ENCODE measurements at places on chromosomes 7 and 10.

DNA sequence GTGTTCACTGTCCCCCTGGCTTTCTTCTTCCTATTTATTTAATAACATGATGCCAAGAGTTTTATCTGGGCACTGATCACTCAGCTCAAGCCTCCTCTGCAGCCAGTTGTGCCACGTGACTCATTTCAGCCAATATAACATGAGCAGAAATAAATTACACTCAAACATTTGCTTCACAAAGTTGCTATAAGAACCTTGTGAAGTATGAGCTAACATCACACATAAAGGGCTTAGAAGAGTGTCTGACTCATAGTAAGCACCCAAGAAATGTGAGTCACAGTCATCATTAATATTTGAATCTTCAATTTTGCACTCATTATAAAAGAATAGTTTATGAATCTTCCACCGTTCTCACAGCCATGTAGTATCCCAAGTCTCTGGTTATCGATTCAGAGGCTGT, 414.6 kb upstream of the NPVF start:
- DNase-seq, result no peak

GRCh38 chr7:14478834-14479510, 423.6 kb downstream of the DGKB start:
- DNase-seq, result no peak

DNA sequence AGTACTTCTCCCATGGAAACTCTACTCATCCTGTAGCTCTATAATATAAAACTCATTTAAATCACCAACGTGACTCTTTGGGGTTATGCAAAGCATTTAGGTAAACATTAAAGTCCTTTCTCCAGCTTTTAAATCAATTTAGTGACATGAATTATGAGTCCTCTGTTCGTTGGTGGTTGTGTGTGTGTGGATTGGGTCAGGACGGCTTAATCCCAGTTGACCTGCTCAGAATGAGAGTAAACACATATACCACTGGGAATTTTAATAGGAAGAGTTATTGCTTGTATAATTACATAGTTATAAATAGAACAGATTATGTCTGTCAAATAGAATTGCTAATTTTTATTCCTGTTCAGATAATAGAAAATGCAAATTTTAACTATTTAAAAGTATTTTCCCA, 30.7 kb upstream of the ADCY1 start:
- DNase-seq, result no peak

DNA sequence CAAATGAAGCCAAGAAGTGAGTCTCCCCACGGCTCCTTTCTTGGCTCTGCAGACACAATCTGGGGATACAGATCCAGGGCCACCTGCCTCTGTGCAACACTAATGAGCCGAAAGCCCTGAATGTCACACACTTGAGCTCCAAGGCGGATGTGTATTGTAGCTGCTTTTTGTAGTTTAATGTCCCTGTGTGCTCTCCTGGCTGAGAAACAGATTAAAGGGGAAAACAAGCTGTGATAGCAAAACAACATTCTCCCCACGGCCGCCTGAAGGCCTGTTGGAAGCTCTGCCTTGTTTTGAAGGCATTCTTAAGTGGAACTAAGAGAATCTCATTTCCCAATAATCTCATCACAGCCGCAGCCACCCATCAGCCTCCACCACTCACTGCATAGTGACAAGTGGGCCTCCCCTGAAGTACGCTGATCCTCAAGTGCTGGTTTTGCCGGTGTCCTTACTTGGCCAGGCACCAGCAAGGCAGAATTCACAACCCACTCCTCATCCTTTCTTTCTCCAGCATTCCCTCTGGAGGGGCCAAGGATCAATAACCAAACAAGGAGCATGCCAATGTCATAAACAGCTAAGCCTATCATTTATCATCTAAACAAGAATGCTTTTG, 44.4 kb upstream of the AMPH start:
- DNase-seq, result no peak

DNA sequence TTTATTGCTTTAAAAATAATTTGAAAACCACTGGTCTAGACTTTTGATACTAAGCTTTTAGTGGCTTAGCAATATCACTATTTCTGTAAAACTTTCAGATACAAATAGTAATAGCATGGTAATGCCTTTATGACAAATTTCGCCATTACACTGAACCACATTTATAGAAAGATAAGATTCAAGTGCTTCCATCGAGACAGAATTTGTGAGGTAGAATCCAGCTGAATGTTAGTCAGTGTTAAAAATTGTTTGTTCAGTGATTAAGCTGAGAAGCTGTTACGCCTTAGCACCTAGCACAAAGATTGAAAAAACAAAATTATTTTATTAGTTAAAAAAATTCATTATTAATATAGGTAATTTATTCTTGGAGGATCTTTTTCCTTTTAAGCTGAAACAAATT, 36.5 kb downstream of the GNAT3 start:
- no peak for DNase-seq

DNA sequence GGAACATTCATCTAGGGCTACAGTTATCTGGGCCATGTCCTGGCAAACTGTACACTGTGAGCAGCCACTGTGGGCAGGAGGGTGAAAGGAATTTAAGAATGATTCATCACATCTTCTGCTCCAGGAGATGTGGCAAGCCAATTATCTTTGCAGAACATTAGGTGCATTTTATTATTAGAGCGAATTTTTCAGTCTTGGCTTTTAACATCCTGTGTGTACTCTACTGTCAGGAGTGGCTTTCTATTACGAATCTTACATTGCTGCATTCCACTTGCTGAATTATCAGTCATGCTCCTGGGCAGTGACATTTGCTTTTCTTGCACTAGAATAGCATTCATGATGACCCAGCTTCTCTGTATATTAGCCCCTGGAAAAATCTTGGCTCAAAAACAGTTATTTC, 109.2 kb upstream of the TARP start:
- no peak for DNase-seq

DNA sequence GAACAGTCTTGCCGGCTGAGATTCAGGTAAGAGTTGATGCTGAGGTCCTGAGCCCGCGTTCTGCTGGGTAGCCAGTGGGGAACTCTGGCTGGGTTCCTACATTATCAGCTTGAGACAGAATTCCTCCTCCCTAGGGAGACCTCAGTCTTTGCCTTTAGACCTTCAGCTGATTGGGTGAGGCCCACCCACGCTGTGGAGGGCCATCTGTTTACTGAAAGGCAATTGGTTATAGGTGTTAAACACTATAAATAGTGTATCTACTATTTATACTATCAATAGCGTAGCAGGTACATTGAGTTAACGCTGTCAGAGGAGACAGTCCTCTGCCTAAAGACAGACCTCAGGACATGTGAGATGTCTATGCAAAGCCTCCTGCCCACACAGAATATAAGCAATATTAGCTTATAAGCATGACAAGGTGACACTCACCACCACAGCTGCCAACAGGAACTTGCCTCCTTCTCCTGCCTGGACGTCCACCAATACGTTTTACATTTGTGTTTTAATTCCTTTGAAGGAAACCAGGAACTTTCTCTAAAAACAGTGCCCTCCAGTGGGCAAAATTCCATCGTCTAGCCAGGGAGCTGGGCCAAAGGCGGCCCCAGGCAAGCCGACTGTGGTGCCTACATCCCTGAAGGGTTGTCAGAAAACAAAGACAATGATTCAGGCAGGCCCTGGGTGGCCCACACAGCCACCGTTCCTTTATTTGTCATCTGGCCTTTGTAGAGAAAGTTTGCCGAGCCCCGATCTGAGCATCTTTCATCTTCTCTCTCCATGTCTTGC, 58.8 kb downstream of the INSIG1 start:
- no peak for DNase-seq

DNA sequence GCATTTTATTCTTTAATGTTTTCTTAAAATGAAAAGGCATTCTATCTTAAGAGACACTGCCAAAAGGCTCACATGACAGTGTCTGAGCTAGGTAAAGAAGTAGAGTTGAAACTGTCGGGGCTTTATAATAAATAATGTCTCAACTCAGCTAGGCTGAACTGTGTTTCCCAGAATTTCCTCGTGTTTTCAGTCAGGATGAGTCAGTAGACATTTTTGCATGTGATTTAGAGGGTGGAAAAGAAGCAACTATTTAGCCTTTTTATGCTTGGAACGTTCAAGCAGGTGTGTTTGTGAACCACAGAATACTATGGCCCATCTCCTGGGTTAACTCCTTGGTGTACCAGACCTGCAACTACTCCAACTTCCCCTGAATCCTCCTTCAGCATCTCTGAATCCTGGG, 23.4 kb upstream of the LIPA start:
- DNase-seq, result no peak

DNA sequence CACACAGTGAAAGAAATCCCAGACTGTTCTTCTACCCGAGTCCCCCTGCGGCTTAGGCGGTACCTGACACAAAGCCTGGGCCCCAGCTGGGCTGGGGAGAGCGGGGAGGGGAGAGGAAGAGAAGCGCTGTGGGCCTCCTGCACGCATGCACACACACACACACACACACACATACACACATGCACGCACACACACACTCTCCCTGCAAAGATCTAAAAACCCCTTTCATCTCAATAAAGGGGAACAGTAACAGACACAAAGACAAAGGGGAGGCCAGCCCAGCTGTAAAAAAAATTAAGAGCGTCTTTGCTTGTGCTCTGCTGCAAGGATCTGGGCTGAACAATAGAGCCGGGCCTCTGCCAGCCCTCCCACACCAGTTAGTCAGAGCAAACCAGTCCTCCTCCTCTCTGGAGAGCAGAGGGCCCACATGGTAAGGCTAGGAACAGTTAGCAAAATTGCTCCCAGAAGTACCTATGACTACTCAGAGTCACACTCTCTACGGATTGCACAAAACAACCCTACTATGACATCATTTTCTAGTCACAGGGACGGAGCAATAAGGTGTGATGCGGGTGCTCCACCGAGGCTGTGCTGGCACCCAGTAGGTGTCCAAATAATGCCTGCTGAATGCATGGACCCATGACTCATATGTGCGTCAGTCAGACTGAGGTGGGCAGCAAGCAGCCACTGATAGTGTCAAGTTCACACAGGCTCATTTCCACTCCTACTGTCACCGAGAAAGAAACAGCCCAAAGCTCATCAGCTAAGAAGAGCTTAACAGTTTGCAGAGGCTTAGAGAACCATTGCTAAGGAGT, 9.2 kb downstream of the ITPRIP start:
- no peak for DNase-seq

DNA sequence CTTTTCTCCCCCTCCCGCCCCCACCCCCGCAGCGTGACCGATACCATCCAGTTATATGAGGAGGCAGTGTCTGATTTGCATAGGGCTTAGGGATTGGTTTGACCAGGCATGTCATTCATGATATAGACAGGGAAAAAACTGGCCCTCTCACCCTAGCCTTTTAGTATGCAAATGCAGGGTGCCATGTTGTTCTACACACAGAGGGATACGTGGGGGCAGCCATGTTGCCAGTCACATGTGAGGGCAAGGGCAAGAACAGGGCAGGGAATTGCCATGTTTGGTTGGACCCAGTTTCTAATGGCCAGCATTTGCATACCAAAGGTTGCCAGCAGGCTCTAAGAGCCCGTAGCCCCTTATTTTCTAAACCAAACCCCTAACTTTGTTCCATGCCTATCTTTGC, 552.1 kb downstream of the SORCS1 start:
- DNase-seq, result no peak

GRCh38 chr7:114921631-114922025, 266 bp upstream of the MDFIC start:
- no peak for DNase-seq

DNA sequence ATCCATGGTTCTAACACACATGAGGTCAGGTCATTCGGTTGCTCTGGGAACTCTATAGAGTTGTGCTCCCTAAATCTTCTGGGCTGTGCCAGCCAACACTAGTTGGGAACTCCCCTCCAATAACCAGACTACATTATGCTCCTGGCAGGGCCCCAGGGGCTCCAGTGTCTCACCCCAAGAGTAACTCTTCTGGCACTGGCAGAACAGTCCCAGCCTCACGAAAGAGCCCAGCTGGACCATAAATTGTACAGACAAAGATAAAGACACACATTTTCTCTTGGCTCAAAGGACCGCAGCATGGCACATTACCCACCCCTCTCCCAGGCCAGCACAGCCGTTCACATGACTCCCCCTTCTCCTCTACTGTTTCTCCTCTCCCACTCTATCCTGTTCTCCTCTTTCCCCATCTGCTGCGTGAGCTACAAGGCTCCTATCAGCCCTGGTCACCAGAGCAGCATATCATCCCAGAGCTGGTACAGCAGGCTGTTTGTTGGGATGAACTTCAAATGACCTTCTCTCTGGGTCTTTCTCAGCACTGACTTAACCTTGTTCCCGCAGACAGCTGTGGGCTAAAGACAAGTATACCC, 230.6 kb downstream of the PLXNA4 start:
- no peak for DNase-seq

DNA sequence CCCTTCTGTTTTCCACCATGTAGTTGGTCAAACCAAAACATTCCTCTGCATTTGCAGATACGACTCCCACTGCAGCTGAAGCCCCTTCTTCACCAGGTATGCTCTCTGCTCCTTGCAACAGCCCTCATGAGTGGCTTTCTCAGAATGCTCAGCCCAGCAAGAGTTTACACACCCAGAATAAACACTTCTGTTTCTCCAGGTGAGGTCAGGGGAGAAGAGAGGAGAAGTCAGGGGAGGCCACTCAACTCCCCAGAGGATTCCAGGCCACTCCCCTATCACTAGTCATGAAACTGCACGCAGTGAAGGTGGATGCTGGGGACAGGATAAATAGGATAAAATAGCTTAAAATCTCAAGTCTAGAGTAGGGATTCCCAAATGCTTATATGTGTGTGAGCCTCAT, 31.2 kb downstream of the CUZD1 start:
- no peak for DNase-seq

- DNase-seq, result no peak
Measured at GRCh38 chr7:36658335-36659171, 65.7 kb downstream of the AOAH start.

DNA sequence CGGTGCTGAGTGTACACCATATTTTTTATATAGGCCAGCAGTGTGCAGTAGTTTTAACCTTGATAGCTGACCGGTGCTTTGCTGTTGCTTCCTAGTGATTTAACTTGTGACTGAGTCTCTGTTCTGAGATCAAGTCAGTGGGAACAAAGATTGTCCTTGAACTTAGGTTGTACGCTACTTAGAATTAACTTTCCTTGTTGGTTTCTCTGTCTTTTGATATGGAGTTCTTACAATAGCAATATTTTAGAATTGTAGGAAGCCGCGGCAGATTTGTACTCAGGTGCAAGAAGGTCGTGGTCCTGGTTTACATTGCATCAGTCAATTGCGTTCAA, 1.3 kb downstream of the DDX21 start:
- DNase-seq, result no peak

GRCh38 chr10:98115031-98115787, 19.2 kb upstream of the R3HCC1L start:
- DNase-seq, result no peak

DNA sequence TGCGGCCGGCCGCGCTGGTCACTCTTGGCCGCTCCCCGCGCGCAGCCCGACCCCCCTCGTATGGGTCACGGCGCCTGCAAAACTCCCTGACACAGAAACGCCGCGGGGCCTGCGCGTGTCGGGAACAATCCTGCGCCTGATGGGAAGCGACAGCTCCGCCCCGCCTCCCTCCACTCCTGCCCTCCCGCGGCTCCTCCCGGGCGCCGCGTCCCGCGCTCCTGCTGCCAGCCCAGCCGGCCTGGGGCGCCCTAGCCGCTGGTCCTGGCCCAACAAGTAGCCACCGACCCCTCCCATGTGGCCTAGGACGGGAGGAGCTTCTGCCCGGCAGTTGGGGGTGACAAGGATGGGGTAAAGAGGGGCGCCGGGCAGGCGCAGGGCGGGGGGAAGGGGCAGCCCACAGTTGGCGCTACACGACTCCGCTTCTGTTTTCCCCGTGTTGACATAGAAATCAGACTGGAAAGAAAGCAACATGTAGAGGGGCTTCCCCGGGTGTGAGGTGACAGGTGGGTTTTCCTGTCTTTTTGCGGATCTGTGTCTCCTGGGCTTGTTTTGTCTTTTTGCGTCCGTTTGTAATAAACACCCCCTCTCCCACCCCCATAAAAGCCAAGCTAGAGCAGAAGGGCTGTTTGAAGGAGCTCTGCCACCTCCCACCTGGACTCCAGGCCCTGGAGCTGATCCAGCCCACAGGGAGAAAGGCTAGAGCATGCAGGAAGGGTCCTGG, 35.1 kb upstream of the PAX2 start:
- no peak for DNase-seq
